ENCODE measurements at places on chromosomes 5 and 9. TPM values are rescaled to one million over a fixed set of nuclear protein-coding genes. Genes with fewer than 3 reads are reported as not detected.

The PCDHB9 gene
- 0.21 TPM for polyA plus RNA-seq

The F2RL1 gene
- polyA plus RNA-seq: not detected

The RASEF gene
- 0.04 TPM for polyA plus RNA-seq

The AGXT2 gene
- not detected for polyA plus RNA-seq

The ZFP37 gene
- polyA plus RNA-seq: 6.1 TPM

The BTNL8 gene
- polyA plus RNA-seq: not detected
